ENCODE measurements at places on chromosomes 1 and 21.

- DNase-seq = no peak
These were observed 5.7 kb downstream of the ZBTB7B start for GRCh38 chr1:155008015-155008941.

DNA sequence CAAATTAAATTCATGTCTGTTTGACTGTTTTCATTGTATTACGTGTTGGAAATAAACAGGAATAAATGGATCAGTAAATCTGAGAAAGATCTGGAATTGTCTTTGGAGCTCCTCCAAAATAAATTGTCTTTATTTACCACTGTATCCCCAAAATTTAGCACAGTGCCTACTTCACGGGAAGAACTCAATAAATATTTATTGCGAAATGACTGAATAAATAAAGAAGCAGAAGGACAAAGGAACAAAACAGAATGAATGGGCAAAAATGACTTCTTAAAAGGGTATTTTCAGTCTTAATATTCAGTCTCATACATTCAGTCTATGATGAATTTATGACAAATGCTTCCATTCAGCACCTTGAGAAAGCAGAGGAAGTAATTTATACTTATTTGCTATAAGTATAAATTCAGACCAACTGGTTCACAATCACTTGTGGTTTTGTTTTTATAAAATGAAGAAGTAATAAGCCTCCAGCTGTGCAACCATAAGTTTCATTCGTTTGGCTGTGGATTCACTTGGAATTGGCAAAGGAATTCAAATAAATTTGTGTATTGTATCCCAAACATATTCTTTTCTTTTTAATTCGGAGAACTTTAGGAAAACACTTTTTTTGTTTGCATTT is 19.2 kb upstream of the PRKAA2 start:
- no peak for DNase-seq

GRCh38 chr1:111864862-111865261 is 109.2 kb downstream of the DDX20 start:
- DNase-seq = peak; percentile 36

- no peak for DNase-seq
These were observed 334.8 kb upstream of the VAMP3 start for GRCh38 chr1:7436056-7437005.

- DNase-seq = no peak
These were observed 81.0 kb downstream of the SLC30A10 start for GRCh38 chr1:219847215-219847855.

DNA sequence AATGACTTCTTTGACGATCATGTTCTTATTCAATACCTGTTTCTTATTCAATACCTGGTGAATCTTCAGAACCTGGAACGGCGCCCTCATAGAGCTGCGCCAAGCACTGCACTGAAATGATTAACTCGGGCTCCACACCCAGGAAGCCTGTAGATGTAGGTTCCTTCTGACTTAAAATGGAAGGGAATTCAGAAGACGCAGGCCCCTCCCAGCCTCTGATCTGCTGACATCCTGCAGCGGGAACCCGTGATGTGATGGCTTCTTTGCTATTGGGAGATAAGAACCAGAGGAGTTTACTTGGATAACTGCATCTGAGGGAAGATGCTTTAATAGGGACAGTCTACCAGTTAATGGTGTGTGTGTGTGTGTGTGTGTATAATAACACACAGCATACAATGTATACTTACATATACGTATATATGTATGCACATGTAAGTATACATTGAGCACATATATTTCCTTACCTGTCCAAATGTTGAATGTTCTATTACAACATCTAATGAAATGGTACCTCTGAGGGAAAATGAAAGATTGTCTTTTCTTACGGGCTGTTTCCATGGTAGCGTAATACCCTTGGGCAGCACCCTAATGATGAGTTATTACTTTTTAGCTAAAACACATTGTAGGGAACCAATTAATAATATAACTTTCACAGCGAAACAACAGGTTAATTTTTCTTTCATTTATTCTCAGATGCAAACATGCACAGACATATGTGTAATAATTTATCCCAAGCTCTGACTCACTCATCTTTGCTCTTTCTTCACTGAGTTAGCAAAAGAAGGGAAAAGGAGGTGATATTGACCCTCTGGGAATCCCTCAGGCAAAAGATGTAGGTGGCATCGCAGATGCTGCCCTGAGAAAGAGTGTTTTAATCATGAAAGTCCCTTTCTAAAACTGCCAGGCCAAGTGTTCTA is 379.8 kb downstream of the SIPA1L2 start:
- DNase-seq = no peak

DNA sequence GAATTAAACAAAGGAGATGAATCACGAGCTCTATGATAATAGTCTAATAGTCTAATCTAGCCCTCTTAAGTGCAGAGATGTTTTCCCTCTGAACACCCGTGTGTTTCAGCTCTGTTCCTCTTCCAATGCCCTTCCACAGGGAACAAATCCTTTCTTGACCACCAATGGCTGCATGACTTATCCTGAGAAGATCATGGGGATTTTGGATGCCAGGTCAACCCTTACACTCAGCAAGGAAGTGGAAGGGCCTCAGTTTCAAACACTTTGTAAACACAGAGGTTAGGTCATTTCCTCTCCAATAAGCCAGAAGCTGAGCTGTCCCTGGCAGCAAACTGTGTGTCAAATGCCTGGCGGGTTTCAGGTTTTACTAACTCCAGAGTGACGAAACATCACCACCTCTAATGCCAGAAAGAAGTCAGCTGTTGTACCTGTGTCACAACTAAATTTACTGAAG is 200.0 kb downstream of the GABPA start:
- no peak for DNase-seq

- no peak for DNase-seq
These were observed 6.3 kb downstream of the KIF17 start for GRCh38 chr1:20711285-20712214.

- no peak for DNase-seq
These were observed 91.7 kb downstream of the TBX15 start for GRCh38 chr1:118896416-118896815.

DNA sequence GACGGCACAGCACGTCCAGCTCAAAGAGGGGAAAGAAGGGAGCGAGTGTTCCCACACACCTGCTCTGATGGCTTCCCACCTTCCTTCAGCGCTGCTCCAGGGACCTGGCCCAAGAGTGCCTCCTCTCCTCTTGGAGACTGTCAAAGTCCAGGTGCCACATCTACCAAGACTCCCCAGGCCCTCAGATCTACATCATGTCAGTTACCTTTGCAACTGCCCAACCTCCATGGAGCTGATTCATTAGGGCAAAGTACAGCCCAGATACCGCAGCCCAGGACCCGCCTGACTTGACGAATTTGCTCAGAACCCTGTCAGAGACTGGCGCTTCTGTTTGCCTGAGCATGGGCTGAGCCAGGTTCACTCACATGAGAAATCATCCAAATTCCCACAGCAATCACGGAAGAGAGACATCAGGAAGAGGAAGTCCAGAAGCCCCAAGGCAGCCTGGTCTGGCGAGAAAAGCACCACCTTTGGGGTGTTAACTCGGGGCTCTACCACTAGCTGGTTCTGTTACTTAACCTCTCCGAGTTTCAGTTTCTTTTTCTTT is at the start of gene SEC16B:
Gene SEC16B, minus strand, starts transcription at position 234 of the 547 bp plus-strand sequence. CDS start 2,077 bp downstream, outside the sequence.
- no peak for DNase-seq

DNA sequence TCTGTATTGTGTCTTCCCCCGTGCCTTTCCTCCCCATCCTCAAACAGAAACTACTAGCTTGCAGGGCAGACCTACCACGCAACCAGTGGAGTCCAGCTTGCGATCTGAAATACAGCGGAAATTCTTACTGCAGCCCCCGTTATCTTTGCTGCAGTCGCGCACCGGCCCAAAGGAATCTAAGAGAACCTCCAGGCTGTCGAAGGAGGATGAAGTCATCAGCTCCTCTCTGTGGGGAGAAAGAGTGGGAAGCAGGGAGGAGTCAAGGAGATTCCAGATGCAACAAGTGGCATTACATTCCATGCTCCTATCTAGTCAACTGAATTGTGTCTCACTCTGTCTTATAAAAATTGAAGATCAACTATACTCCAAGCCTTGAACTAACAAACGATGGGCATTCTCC is 206.9 kb downstream of the ASTN1 start:
- no peak for DNase-seq

DNA sequence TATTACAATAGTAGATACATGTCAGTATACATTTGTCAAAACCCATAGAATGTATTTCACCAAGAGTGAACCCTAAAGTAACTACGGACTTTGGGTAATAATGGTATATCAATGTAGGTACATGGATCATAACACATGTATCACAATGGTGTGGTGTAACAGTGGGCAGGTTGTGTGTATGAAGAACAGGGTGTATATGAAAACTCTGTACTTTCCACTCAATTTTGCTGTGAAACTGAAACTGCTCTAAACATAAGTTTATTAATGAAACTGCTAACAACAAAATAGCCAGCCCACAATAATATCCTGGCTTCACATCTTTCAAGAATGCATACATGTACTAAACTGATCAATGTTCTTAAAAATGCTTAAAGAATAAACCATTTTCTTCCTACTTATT is 90.2 kb downstream of the RUSC1 start:
- no peak for DNase-seq

DNA sequence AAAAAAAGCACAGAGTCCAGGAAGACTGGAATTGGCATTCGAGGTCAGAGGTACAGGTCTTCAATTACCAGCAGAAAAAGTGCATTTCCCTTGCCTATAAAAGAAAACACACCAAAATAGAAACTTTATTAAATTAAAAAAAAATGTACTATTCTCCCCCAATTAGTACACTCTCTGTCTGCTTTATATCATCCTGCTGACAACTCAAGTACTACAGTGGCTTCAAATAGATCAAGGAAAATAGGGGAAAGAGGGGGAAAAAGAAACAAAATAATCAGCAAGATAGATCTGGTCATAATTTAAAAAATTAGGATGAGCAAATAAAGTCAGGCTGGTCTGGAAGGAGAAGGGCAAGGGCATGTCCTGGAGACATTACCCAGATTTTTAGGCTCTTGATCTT is 315.1 kb downstream of the PAPPA2 start:
- no peak for DNase-seq

- DNase-seq = no peak
These were observed 59.0 kb downstream of the UBIAD1 start for GRCh38 chr1:11331945-11332546.

DNA sequence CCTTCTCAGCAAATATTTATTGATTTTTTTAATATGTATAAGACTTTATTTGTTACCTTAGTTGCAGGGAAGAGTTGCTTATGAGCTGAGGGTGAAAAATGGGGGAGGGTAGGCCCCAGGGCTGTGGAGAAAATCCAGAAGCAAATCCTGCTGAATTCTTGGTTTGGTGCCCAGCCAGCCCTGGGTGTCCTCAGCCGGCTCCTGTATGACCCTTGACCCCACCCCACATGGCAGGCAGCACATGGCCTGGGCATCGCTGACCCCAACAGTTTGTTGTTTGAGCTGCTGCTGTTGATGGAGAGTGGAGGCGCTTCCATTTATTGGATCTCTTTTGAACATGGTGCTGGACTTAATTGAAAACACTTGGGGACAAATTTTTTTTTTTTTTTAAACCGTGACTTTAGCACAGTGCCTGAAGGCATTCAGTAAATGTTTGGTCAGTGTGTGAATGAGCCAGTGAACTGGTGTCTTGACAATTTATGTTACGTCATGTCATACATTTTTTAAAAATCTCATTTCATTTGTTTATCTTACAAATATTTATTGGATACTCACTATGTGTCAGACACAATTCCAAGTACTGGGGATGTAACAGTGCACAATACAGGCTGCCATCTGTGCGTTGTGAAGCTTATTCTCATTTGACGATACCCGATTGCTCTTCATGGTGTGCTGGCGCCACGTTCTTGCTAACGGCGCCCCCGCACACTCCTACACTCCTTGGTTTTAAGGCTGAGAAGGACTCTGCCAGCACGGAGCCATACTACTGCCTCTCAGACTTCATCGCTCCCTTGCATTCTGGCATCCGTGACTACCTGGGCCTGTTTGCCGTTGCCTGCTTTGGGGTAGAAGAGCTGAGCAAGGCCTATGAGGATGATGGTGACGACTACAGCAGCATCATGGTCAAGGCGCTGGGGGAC is 98.8 kb downstream of the MTR start:
- no peak for DNase-seq

- DNase-seq = no peak
These were observed 18.6 kb downstream of the PDE9A start for GRCh38 chr21:42671778-42672593.

GRCh38 chr21:42361286-42361685 is 5.0 kb downstream of the TFF1 start:
- DNase-seq = no peak

DNA sequence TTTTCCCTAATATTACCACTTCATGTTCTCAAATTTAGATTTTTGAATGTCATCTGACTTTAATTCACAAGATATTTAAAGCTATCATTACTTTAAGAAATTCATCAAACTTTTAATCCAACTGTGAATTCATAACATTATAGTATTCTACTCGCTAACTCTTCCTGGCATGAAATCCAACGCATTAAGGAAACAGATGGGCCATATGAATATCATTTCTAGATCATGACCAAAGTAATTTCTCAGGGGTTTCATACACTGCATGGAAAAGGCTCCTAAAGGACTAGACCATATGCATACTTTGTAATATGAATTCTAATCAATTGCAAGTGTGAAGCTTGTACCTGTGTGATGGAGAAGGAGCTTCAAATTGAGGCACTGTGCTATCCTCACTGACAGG is 72.4 kb downstream of the COP1 start:
- DNase-seq = no peak

DNA sequence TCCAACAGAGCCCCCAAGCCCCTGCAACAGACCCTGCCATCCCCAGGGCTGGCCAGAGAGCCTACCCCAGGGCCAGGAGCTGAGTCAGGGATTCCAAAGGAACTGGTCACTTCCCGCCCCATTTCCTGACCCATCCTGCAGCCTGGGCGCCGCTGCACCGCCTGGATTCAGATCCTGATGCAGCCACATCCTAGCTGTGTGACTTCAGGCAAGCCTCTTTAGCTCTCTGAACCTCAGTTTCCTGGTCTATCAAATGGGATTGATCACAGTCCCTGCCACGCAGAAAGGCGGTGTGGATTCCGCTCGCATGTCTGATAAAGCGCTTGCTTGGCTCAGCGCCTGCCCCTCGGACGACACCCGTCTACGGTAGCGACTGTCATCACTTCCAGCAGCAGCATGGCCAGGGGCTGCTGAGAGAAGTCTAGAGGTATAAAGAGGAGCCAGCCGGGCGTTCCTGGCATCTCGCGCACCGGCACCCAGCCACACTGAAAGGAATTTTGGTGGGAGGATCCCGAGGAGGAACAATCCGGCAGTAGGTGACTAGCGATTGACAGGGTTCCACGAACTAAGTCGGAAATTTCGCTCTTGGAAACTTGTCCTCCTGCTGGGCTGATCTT is 10.1 kb downstream of the EPHA2 start:
- no peak for DNase-seq

DNA sequence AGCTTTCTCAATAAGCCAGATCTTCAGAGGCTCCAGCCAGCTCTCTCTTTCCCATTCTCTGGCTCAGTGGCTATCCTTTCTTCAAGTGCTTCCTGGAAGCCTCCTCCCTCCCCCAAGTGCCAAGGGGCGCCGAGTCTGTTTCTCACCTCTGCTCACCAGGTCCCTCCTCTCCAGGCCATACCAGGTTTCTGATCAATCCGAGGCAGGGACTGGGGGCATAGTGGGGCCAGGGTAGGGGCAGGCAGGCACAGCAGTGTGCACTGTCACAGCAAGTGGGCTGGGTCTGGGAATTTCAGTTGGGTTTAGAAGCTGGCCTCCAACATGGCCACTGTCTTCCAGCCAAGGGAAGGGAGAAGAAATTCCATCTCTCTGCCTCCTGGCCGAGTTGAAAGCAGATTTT is 56.5 kb downstream of the NAV1 start:
- no peak for DNase-seq

GRCh38 chr21:45477176-45478114 is 64.8 kb downstream of the SLC19A1 start:
- no peak for DNase-seq

GRCh38 chr1:10625554-10625953 is 150.8 kb downstream of the PEX14 start:
- no peak for DNase-seq

All from HEK293T (cell line).